ENCODE measurements at places on chromosomes 12 and 14.

DNA sequence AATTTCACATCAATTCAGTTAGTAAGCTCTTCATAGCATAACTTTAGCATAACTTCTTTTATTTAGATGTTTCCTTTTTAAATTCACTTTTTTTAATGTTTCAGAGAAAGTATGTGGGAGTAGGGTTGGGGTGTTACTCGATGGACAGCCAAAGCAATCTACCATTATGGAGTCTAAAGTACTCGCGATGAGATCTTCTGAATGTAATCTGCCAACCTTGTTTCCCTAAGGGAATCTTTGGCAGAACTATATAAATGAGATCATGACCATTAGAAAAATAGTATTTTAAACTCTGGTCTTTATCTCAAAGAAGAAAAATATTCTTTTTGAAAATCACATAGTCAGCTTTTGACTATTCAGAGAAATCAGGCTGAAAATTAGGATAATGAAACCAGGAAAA, 103.9 kb downstream of the BBS10 start:
- DNase-seq = no peak

DNA sequence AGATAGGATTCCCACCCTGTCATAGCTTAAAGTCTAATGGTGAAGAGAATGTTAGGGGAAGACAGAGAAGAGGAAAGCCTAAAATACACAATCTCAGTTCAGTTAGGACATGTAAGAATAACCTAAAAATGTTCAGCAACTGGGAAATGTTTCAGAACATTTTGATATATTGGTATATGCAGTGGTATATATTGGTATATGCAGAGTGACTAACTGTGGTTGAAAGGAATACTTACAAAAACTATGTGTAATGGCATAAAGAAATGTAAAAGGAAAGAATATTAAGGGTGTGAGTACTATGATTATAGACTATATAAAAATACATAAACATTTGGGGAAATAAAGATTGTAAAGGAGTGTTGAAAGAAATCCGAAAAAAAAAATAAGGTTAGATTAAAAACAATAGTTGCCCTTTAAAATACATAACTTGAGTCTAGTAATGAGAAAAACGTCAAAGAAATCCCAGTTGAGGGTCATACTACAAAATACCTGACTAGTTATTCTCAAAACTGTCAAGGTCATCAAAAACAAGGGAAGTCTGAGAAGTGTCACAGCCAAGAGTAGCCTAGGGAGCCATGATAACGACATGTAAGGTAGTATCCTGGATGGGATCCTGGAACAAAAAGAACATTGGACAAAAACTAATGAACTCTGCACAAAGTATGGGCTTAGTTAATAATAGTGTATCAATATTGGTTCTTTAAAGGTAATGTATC, 25.6 kb downstream of the ZDHHC17 start:
- no peak for DNase-seq

- DNase-seq = no peak
Measured at GRCh38 chr12:91958816-91959215, 186.8 kb downstream of the BTG1 start.

DNA sequence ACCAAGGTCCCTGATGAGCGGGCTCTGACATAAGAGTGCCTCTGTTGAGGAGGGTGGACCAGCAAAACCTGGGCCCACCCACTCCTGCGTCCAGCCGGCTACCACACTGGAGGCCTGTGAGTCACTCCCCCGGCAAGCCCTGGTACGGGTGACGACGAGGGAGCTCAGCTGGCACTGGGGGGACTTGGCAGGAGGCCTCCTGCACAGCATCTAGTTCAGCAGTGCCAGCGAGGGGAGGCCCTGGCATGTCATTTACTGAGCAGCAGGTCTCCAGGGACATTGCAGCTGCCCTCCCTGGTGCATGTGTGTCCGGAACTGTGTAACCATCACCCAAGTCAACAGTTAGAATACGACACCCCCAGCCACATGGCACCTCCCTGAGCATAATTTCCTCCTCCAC, 24.4 kb downstream of the CD9 start:
- DNase-seq = no peak

GRCh38 chr12:21662122-21662792, 4.6 kb upstream of the LDHB start:
- no peak for DNase-seq

DNA sequence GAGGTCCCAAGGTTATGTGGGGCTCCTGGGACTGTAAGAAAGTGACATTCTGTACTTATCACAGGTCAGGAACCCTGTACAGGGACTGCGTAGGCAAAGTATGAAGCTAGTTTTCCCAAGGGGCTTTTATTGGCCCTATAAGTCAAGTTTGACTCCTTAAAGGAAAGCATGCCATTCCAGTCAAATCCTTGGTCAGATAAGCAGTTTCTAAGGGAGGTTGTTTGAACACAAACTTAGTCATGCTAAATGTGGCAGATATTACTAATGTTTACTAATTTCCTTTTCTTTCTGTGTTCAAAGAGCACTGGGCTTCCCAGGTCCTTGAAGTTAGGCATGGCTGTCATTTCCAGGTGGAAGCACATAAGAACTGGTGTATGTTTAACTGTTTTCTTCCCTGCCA, 472.4 kb downstream of the ATP23 start:
- DNase-seq = no peak

DNA sequence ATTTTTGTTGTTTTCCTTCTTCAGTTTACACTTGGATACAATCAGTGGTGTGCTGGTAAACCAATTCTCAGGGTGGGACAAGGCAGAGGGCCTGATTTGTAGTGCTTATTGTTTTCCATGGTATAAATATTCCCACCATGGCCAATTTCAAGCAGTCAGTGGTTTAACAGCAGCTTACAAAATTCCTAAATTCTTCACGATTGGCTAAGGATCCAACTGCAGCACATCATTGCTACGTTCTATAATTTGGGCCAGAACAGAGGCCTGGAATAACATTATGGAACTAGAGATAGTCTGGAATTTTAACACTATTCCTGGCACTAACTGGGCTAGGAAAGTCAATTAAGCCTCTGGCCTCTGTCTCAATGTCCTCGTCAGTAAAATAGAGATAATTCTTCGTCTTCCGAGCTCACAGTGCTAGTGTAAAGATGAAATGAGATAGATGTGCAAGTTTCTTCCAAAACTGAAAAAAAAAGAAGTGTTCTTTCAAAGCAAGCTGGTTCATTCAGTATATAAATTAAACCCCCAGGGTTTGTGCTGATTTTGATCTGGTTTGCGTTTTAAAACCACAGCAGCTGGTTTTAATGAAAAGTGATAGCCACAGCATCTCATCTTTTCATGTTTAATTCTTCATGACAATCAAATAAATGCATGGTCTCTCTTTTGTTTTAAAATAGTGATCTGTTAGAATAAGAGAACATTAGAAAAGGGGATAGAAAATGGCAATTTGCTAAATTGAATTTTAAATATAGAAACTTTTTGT, 104.1 kb downstream of the EPS8 start:
- DNase-seq = no peak

GRCh38 chr12:129719416-129719815, 184.4 kb downstream of the TMEM132D start:
- DNase-seq = no peak

GRCh38 chr12:108169708-108170107, 40.6 kb downstream of the WSCD2 start:
- no peak for DNase-seq
